Activated naive CD4-positive, alpha-beta T cell (primary cell): ENCODE measurements at places on chromosomes 5 and 9.

DNA sequence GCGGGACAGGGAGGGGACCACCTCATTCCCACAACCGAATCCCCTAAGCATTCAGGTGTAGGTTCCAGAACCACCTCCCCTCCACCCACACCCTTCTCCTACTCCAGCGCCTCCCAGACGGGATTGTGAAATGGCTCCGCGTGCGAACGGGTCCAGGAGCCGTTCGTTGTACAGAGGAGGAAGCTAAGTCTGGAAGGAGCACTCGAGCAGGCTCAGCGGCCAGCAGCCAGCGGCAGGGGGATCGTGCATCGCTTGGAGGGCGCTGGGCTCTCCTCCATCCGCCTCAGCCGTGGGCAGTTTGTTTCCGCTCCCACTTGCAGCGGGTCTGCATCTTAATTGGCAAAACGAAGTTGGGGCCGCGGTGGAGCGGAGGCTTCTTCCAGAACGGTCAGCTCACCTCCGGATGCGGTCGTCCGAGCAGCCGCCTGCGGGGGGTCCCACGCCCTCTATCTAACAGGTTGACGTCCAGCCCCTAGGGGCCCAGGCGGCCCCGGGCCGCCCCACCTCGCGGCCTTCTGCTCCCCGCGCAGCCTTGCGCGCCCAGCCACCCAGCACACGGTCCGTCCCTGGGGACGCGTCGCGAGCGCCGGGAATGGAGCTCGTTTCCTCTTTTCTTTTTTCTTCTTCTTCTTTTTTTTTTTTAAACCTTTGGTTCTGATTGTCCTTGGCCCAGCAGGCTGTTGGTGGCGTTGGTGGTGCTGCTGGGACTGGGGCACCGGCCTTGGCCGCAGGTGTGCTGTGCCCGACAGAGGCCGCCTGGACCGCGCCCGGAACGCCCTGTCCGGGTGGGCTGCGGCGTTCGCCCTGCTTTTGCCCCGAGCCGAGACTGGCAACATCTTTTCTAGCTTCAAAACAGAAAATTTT is 3.9 kb upstream of the BARX1 start:
- no peak for DNase-seq

GRCh38 chr5:160621526-160621925 is 199.9 kb downstream of the PTTG1 start:
- no peak for DNase-seq

DNA sequence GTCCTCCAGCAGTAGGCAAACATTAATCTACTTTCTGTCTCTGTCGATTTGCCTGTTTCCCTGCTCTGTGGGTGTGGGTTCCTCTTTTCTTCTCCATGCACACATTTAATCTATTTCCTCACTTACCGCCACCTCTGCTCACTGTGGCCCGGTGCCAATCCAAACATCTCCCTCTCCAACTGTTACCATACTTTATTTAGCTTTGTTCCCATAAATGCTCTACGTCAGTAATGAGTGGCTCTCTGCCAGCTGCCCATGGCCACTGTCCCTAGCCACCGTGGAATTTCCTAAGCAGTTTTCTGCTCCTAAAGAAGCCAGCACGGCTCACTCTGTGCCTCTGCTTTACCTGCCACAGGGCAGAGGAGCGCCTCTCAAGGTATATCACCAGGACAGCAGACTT is 19.5 kb upstream of the GOLPH3 start:
- no peak for DNase-seq

DNA sequence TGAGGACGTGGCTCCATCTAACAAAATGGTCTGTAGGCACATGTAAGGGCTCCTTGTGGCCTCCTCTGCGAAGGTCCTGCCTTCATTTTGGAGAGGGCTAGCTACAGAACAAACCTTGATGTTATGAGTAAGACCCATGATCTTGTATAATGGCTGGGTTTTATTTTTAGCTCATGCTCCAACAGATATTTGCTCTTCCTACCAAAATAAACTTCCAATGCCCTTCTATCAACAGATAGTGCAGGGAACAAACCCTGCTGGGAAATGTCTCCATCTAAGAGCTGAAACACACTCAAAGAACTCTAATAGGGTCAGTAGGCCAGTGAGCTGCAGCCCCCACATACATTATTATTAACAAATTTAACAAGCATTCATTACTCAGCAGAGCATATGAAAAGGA is 189.5 kb downstream of the LURAP1L start:
- no peak for DNase-seq

GRCh38 chr5:90983148-90983547 is 400.0 kb downstream of the ARRDC3 start:
- DNase-seq: no peak

DNA sequence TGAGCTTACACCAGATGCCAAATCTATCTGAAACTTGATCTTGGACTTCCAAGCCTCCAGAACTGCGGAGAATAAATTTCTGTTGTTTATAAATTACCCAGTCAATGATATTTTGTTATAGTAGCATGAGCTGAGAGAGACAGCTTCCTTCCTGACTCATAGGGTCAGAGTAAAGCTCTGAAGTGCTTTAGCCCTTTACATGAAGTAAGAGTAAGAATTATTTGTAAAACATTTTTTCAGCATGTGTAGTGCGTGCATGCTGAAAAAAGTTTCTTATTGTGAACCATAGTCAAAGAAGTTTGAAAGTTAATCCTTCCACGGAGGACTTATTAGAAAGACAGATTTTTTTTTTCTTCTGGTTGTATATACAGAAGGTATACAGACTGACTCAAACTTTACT is 172.4 kb downstream of the DMRT2 start:
- DNase-seq: no peak

DNA sequence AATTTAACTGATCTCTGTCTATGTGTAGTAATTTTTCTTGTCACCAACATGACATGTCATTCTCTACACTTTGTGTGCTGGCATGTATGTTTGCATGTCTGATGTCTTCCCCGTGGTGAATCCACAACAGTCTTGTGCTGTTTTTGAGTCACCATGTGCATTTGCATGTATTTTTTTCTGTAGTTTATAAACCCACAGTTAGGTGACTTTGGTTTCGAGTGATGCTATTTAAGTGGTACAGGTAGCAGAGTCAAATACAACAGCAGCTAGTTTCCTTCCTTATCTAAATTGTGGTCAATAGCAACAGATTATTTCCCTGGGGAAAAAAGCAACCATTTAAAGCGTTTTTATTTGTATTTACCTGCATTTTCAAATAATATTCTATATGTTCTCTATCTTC is 89.9 kb upstream of the FSD1L start:
- DNase-seq: no peak

- peak; percentile 62 for DNase-seq
These were observed at the start of gene FNBP1 for GRCh38 chr9:130042885-130043653. Gene FNBP1, minus strand, starts transcription at chr9:130043189. Its CDS starts 214 bp downstream, at chr9:130042975.

DNA sequence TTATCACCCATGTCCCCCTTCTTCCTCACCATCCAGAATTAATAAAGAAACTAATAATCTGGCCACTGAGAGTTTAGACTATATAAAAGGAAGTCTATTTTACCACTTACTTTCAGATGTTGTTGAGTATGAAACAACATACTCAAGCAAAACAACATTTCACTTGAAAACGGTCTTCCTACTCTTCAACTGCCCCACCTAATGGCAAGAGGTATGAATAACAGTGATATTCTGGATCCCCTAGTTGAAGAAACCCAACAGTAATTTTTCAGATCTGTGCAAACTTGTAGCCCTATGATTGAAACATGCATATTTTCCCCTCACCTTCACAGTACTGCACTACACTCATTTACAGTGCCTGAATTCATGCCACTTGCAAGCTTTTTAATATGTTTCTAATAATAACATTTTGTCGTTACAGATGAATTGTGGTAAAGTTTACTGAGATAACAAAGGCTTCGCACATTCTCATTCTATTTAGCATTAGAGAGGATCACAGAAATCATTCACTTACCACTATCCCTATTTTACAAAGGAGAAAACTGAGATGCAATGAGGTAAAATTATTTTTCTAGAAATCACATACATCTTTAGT is 267.9 kb upstream of the PDE4D start:
- no peak for DNase-seq

GRCh38 chr9:133005957-133006356 is 24.8 kb upstream of the GTF3C5 start:
- DNase-seq: no peak

DNA sequence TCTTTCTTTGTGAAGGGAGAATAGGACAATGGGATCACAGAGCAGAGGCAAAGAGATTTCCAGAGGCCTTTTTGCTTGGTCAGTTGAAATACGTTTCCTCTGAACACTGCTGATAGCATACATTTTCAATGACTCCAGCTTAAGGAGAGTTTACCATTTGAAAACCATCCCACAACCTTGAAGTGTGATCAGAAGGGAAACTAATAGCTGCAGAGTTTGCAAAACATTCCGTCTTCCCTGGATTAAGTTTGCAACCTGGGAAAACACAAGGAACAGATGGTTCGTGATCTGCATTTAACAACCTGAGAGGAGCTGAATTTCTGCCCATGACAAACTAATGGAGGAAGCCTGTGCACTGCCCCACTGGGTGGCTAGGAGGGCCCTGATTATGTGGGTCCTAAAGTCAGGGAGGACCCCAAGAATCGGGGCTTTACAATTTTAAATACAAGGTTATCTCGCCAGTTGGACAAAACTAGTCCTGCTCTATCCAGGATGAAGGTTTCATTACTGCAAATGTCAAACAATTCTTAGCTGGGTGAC is 35.6 kb downstream of the MTX3 start:
- DNase-seq: no peak

GRCh38 chr9:38022203-38022895 is 46.7 kb downstream of the SHB start:
- no peak for DNase-seq

- no peak for DNase-seq
These were observed 213.7 kb downstream of the FSTL4 start for GRCh38 chr5:133398646-133399101.

GRCh38 chr5:151144922-151145321 is 12.7 kb downstream of the ANXA6 start:
- DNase-seq: no peak

DNA sequence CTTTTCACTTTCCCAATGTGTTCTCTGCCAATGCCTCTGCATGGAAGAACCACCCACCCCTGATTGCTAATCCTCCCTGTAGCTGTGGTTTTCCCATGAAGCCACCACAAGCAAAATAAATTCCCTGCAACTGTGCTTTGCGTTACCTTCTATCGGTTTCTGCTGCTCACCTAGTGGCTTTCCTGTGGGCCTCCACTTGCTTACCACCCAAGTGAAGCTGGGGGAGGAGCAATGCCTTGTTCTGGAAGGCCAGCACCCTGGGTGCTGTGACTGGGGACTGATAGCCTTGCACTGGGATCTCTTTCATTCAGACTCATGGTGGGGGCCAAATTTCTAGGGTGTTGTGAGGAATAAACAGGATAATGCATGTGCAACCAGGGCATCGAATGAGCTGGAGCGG is 56.3 kb upstream of the GDNF start:
- DNase-seq: no peak

- DNase-seq: no peak
These were observed 676.5 kb downstream of the DMRTA1 start for GRCh38 chr9:23123048-23123632.

DNA sequence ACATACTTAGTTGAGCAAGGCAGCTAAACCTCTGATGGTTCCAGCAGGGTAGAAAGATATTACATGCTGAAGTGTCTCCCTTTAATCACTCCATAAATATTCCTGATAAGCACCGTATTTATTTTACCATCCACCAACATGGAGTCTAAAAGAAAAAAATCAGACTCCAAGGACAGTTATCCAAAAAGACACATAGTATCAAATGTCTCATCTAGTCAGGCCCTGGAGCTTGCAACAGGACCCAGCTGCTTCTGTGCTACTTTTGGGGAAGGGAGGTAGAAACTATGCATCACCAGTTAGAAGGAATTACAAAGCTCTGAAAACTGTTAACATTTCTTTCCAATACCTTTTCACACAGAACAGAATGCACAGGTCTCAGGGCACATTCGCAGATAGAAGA is 88.1 kb downstream of the S1PR3 start:
- no peak for DNase-seq

GRCh38 chr9:34986540-34987047 is 3.0 kb upstream of the DNAJB5 start:
- peak; percentile 45 for DNase-seq

DNA sequence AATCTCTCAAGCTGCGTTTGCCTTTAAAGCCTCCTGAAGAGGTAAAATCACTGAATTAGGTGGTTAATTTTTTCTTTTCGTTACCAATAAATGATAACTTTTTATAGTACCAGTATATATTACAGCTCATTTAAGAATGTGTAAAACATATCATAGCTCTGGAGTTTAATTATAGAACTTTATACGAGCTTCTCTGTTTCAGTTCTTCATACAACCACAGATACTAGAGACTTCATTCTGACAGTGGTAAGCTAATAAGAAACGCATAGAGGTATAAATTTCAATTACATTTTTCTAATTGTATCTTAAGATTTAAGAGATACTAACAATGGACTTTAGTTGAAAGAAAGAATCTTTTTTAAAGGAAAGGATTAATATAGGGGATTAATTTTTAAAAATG is 73.9 kb downstream of the PBX3 start:
- DNase-seq: no peak

DNA sequence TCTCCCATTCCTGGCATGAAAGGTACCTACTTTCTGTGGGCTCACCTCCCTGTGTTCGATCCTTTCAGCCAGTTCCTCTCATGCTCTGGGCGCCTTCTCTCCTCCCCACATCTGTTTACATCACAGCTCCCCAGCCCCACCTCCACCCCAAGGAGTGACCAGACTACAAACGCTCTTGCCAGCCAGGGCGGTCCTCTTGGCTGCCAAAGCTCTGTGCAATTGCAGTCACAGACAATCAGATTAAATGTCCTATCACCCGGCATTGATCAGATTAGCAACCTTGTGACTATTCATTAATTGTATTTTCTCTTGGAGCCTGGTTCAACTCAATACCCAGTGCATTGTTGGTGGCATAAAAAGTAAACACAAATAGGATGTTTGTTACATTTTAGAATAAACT is 211.2 kb upstream of the TBCA start:
- no peak for DNase-seq

- DNase-seq: no peak
These were observed 106.9 kb downstream of the DCP2 start for GRCh38 chr5:113083481-113083880.

GRCh38 chr5:169286572-169287300 is 14.2 kb downstream of the SLIT3 start:
- no peak for DNase-seq

GRCh38 chr5:176902911-176903664 is 3.9 kb upstream of the HK3 start:
- no peak for DNase-seq

DNA sequence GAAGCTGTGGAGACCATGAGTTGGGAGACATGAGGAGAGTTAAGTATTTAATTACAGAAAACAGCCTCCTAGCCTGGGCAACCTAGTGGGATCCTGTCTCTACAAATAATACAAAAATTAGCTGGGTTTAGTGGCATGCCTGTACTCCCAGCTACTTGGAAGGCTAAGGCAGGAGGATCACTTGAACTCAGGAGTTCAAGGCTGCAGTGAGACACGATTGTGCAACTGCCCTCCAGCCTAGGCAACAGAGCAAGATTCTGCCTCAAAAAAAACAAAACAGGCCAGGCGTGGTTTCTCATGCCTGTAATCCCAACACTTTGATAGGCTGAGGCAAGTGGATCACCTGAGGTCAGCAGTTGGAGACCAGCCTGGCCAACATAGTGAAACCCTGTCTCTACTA is 52.6 kb downstream of the AQP7 start:
- no peak for DNase-seq
